ENCODE measurements at places on chromosomes 2 and 18.

DNA sequence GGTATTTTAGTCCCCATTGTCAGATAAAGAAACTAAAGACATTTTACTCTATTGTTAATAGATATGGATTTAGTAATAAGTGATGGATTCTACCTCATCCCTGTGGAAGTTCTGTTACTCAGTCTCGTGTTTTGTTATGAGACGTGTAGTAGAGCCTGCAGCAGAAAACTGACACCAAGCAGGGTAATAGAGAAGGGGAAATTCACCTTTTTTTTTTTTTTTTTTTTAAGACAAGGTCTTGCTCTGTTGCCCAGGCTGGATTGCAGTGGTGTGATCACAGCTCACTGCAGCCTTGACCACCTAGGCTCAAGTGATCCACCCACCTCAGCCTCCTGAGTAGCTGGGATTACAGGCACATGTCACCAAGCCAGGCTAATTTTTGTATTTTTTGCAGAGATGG lies 164.5 kb downstream of the CERS6 start:
- DNase-seq: no peak

- DNase-seq: no peak
Observed at GRCh38 chr18:35117951-35118411, 76.8 kb downstream of the MAPRE2 start.

DNA sequence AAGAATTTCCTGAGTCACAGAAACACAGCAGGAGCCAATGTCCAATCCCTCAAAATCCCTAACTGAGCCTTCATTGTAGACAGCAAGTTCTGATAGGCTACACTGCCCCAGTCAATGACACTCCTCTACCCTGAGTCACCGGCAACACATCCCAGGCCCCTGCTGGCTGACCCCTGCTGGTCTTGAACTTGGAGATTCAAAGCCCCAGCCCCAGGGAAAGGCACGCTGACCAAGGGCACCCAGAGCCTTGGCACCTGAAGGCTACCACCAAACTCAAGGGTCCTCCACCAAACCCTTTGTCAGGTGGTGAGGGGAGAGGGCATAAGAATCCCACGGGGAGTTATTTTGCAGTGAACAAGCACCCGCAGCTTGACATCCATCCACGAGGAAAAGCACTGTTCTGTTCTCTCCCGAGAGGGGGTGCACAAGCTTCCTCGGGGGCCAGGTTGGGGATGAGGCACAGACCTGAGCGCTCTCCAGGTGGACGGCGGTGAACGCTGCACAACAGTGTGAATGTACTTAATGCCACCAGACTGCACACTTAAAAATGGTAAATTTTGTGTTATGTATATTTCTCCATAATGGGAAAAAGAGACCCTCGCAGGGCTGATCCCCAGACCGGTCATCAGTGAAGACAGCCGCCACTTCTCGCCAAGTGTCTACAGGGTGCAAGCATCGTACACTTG lies 46.9 kb downstream of the TFCP2L1 start:
- DNase-seq: no peak

GRCh38 chr2:42182654-42183308 lies 13.6 kb downstream of the EML4 start:
- DNase-seq: no peak

- DNase-seq: no peak
Observed at GRCh38 chr18:8841781-8842485, 136.6 kb downstream of the MTCL1 start.

DNA sequence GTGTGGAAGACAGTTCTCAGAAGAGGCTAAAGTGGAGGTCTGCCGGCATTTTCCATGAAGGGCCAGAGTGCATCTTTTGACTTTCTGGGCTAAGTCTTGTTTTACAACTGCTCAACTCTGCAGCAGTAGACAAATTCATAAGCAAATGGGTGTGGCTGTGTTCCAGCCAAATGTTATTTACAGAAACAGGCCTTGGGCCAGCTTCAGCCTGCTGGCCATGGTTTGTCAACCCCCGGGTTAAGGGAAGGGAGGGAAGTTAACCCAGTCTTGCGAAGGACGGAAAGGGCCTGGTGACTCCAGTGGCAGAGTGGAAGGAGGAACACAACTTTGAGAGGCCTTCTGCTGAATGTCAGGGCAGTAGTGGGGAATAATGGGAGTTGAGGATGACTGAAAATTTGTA lies 34.3 kb upstream of the NCKAP5 start:
- no peak for DNase-seq

DNA sequence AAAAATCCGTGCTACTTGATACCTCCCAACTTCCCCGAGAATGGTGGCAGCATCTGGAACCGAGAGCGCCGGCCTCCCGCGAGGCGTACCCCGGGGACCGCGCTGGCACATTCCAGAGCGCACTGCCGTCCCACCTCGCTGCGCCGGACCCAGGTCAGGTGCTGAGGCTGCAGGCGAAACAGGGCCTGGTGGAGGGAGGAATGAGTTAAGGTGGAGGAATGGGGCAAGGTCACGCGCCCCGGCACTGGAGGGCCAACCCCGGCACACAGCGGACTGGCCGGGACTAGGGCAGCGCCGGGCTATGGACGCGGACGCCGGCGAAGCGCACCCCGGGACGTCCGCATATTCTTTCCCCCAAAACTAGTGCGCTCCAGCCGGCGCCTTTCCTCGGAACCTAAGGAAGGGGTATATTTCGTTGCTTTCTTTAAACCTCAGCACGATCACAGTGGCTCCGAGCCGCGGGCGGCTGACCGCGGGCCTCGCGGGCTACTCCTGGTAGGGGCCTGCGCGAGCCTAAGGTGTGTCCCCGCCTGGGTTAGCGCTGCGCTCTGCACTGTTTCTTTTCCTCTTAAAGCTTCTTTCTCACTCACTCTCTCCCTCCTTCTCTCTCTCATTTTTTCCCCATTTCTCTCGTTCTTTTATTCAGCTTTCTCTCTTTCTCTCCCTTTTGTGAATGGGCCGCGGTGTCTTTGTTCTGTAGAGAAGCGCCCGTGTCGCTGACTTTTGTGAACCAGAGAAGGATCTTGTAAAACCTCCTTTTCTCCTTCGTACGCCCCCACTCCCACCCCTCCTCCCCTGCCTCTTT lies 2.1 kb upstream of the OTX1 start:
- DNase-seq: no peak

DNA sequence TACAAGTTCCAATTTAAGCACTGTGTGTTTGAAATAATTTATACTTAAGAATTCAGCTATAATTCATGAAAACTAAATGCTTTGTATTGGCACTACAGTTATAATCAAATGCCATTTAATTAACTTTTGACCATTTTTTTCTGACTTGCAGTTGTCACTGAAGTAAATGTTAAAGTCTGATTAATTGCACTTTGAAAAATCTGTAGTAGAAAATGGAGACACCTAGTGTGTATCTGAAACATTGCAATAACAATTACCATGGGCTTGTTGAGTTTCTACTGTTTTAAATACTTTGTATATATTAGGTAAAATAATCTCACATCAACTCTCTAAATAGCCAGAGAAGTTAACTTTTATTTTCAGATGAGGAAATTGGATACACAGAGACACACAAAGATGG lies 458.6 kb upstream of the FSIP2 start:
- no peak for DNase-seq

- DNase-seq: no peak
Observed at GRCh38 chr2:221019668-221020067, 552.4 kb downstream of the EPHA4 start.

- no peak for DNase-seq
Observed at GRCh38 chr2:3741396-3741795, 38.0 kb downstream of the DCDC2C start.

- no peak for DNase-seq
Observed at GRCh38 chr2:104897515-104898184, 43.7 kb downstream of the POU3F3 start.

DNA sequence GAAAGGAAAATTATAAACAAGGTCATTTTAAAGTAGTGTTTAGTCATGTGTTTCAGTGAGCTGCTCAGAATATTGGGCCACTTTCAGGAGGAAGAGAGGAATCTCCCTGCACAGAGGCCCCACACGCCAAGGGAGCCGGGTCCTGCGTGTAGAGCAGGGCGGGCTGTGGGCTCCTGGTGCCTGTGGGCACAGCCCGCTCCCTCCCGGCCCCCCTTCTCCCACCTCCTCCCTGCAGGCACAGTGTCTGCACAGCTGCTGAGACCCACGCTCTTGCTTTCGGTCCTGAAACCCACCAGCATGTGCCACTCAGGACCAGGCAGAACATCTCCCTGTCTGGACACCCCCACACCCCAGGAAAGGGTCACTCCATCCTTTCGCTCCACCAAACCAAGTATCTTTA lies 167.6 kb upstream of the SALL3 start:
- no peak for DNase-seq

- no peak for DNase-seq
Observed at GRCh38 chr2:21627938-21628337, 504.2 kb downstream of the TDRD15 start.

DNA sequence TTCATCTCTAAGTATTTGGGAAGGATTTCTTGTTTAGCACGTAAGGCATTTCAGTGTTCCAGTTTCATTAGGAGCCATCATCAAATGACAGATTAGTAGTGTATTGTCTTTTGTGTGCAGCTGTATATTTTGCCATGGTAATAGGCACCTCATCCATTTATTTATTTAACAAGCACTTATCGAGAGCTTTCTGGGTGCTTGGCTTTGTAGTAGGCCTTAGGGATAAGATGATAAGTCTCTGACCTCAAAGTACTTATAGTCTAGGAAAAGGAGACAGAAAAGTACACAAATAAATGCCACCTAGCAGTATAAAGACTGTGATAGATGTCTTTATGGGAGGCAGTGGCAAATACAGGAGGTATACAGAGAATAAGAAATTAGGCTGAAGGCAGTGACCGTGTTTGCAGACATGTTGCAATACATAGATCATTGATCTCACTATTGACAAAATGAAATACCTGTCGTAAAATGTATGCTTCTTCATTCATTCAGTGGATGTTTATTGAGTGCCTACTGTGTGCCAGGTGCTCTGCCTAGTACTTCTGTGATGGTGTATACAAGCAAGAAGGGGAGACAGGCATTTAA lies 265.9 kb downstream of the SETBP1 start:
- DNase-seq: no peak

GRCh38 chr18:20988726-20989125 lies 122.9 kb downstream of the ROCK1 start:
- no peak for DNase-seq

GRCh38 chr2:232438091-232438490 lies 17.9 kb upstream of the ALPI start:
- DNase-seq: no peak

- no peak for DNase-seq
Observed at GRCh38 chr2:151918308-151918707, 90.1 kb upstream of the ARL5A start.

- DNase-seq: no peak
Observed at GRCh38 chr18:62206593-62206992, 19.5 kb downstream of the RELCH start.

GRCh38 chr18:57813245-57813644 lies 10.1 kb upstream of the ATP8B1 start:
- no peak for DNase-seq

DNA sequence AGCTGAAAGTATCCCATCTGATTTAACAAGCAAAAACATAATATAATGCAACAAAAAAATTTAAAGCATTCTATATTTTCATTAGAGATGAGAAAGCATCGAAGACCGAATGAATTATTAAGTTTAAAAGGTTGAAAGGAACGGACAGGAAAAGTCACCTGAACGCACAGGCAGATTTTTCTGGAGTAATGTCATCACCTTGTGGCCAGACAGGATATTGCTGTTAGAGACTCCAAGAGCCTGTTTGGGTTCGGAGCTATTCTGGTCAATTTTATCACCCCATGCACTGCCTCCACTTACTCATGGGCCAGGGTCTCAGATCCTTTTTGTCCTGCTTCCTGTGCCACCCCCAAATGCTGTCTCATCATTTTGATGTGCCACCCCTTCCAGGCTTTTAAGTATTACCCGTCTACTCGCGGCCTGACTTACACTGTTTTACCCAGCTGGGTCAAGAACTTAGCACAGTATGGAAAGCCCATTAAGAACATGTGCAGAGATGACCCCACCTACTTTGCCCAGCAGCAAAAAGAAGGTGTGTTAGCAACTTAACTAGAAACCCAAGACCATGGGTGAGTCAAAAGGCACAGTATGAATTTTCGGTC lies 27.3 kb downstream of the GKN2 start:
- no peak for DNase-seq

DNA sequence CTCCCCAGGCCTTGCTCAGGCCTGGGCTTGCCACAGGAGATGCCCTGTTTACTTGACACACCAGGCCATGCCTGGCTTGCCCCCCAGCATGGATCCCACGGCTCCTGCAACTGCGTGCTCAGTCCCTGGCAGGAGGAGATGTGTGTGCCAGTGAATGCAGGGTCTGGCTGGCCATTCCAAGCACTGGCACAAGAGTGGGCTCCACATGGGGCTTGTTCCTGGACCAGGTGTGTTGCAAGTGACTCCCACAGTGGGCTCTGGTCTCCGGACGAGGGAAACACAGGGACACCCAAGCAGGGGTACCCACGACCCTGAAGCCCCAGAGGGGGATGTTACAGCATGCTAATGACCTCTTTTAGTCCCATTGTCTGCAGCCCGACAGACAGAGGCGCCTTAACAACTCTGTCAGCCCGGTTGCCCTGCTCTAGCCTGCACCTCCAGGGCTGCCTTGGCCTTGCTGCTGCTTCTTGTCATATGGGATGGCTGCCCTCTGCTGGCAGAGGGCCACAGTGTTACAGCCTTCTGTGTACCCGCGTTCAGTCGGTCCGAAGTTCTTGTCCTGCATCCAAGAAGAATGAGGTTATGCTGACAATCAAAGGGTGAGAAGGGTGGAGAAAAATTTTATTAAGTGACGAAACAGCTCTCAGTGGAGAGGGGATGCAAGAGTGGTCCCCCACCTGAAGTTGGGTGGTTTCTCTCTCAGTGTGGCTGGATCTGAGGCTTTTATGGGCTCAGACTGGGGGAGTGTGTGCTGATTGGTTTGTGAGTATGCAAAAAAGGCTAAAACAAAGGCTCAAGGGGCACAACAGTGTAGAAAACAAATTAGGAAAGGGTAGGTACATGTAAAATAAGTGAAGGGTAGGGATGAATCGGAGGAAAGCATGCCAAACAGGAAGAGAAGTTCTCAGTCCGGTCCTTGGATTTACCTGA lies 180.4 kb downstream of the MBD5 start:
- no peak for DNase-seq

Data from stimulated activated CD8-positive, alpha-beta memory T cell treated with anti-CD3 and anti-CD28 coated beads, Interleukin-7, amount 100 ng/mL, for 4 hours (primary cell).